ENCODE measurements at places on chromosomes 1 and 21. TPM values are rescaled to one million over a fixed set of nuclear protein-coding genes. Genes with fewer than 3 reads are reported as not detected.

- ATAC-seq = no peak
These were observed 21.4 kb downstream of the TGFB2 start for GRCh38 chr1:218366322-218367052.

DNA sequence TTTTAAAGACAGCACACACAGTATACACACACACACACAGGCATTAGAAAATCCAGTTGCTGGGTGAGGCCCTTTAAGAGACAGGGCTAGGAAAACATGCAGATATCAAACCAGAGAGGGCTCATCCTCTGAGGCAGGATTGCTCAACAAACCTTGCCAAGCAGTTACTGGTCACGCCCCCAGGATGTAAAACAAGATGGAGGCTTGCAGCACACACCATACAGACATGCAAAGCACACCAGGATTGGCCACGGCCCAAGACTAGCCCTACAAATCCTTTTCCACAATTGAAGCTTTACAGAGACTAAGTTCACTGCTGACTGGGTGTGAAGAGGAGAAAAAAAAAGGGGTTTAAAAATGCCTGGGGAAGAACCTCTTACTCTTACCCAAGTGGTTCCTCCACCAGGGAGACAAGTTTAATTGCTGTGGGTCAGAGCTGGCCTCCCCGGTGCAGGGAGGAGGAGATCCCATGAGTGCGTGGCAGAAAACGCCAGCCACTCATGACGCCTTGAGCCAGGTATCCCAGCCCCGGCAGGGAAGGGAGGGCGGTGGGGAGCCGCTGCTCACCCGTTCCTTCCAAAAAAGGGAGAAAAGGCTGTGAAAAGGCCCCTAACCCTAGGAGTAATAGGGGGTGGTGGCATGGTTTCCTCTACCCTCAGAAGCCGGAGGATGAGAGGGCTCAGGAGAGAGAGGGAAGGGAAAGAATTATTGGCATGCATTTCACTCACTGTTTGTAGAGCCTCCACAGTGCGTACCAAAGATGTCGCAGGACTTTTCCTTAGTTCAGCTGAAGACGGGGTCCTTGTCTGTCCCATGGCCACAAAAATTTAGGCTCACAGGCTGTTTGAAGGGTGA lies 594.6 kb upstream of the ZP4 start:
- ATAC-seq = no peak

GRCh38 chr1:26410706-26411623 lies at the start of gene LIN28A:
TSS of gene LIN28A (plus strand) at chr1:26410817. CDS start at chr1:26410892, 75 bp downstream.
- no peak for ATAC-seq

- no peak for ATAC-seq
These were observed 92.9 kb downstream of the EDEM3 start for GRCh38 chr1:184661801-184662200.

DNA sequence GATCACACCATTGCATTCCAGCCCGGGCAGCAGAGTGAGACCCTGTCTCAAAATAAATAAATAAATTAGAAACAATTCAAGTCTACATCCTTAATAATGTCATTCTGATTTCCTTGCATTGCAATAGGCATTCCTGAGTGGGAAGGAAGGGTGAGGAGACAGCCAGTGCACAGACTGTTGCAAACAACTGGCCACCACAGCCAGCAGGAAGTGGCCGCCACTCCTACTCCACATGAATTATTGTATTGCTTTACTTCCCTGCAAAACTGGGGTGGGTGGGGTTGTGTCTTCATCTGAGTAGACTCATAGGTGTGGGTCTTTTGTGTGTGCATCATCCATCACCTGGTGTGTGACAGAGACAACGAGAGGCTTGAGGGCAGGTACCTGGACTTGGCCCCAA lies 60.1 kb downstream of the OPTC start:
- ATAC-seq = no peak

DNA sequence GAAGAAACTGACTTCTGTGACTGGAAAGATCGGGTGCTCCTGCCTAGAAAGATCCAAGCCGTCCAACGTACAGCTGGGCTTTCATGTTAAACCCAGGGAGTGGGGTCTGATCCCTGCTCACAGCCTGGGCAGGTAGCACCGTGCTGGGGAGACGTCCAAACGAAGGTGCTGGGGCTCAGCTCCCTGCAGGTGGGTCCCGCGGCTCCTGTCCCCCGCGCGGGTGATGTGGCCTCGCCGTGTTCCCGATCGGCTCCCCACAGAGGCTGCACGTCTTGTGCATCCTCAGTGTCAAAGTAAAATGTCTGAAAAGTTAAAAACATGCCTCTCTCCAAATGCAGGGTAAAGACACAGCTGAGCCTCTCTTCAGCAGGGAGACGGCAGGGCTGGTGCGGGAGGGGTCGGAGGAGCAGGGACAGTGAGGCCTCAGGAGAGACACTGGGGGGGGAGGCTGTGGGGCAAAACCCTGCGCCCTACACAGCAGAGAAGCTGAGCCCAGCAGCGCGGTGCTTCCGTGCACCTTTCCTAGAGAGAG lies 40.1 kb upstream of the COL6A2 start:
- no peak for ATAC-seq

DNA sequence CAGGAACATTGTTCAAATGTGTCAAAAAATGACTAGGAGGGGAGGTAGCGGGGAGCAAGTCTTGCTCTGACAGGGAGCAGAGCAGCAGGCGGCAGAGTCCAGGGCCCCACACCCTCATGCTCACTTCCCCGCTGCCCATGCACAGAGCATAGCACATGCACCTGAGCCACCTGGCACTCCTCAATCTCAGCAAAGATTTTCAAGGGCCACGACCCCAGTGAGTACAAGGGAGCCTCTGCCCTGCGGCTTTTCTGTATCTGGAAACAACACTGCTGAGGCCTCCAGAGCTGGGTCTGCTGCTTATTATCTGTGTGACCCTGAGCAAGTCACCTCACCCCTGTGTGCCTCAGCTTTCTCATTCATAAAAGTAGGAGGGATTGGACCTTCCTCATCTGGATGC lies 1.1 kb upstream of the GJB3 start:
- ATAC-seq = no peak

GRCh38 chr1:160167580-160167979 lies 16.2 kb downstream of the ATP1A4 start:
- peak; percentile 55 for ATAC-seq

DNA sequence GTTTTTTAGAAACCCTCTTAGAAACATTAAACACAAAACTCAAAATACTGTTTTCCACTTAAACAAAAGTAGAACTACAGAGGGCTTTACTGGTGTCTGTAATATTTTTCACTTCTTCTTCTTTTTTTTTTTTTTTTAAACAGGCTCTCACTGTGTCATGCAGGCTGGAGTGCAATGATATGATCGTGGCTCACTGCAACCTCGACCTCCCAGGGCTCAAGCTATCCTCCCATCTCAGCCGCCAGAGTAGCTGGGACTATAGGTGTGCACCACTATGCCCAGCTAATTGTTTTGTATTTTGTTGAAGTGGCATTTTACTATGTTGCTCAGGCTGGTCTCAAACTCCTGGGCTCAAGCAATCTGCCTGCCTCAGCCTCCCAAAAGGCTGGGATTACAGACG lies 194.8 kb downstream of the DAB1 start:
- no peak for ATAC-seq

GRCh38 chr1:225933072-225933471 lies 7.9 kb downstream of the LEFTY2 start:
- ATAC-seq = peak; percentile 47

DNA sequence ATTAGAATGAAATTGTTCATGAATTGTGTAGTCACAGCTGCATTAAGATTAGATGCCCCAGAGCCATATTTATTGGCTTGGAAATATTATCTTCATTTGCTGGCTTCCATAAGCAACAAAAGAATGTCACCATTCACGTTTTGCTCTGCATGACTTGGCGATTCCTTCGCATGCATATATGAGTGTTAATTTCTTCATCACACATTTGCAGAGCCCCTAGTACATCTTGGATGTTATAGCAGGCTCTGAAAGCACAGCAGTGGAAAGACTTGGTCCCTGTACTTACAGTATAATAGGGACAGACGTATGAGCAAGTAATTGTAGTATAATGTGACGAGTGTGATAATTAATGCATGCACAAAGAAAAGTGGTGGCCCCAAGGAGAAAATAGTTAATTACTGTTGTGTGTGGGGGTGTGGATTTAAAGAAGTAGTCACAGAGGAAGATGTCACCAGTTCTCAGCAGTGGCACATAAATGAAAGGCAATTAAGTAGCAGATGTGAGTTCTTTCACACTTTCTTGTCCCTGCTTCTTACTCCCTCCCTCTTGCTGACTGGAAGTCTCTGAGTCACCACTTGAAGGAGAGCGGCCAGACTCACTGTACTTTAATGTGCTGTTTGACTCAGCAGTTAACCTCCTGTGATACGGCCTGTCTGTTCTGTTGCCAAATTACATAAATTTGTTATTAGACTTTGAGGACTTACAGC lies 21.0 kb downstream of the S100A10 start:
- ATAC-seq = peak; percentile 99

GRCh38 chr1:8162168-8162567 lies 136.1 kb upstream of the ERRFI1 start:
- ATAC-seq = no peak

DNA sequence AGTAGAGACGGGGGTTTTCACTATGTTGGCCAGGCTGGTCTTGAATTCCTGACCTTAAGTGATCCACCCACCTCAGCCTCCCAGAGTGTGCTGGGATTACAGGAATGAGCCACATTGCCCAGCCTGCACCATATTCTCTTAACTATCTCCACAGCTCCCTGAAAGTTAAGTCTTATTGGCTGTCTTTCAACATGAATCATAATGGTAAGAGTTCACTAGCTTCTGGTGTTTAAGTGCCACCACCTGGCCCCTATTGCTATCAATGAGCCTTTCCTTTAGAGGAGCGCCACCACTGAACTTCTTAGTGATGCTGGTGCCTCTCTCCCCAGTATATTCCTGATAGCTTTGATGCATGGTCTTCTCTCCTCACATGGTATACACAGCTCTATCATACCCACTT lies 15.7 kb downstream of the ZFYVE9 start:
- ATAC-seq = no peak

DNA sequence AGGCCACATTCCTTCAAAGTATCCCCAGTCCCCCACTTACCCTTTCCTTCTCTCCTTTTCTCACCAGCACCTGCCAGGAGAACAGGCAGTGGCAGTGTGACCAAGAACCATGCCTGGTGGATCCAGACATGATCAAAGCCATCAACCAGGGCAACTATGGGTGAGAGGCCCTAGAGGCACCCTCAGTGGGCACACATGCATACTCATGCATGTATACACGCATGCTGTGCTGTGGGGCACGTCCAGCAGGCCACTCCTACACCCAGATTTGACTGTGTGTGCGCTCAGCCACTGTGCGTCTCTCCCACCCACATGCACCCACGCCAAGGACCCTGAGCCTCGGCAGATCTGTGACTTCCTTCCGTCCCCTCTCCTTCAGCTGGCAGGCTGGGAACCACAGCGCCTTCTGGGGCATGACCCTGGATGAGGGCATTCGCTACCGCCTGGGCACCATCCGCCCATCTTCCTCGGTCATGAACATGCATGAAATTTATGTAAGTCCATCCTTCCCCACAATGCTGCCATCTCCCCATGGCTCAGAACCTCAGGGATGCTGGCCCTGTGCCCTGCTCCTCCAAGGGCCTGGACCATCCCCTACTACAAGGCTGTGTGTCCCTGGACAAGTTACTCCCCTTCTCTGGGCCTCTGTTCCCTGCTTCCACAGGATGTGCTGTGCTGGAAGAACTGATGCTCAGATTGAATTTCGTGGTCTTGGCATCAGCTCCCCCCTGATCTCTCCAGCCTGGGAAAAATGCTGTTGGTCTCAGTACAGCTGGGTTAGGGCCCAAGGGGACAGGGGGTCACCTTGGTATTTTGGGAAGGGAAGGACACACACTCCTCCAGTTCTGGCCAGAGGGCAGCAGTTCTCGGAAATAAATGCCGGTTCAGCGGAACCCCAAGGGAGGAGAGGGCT lies 7.0 kb downstream of the TINAGL1 start:
- ATAC-seq = no peak

GRCh38 chr1:236514703-236515442 lies 8.9 kb upstream of the LGALS8 start:
- no peak for ATAC-seq

DNA sequence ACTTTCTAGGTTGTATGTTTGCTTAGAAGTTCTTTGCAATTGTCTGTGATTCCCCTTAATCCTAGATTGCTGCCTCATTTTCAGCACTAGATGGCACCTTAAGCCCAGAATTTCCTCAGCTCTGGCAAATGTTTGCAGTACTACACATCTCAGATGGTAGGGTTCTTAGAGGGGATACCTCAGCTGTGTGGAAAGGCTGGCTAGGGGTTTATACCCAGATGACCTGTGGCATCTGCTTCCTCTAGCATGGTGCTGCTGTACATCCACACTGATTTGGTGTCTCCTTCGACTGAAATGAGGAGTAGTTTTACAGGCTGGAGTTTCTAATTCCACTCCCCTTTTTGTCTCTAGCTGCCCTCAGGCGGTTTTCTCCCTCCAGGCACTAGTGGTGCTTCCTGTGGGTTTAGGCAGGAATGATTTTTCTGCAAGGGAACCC lies 23.5 kb downstream of the ASB17 start:
- no peak for ATAC-seq

DNA sequence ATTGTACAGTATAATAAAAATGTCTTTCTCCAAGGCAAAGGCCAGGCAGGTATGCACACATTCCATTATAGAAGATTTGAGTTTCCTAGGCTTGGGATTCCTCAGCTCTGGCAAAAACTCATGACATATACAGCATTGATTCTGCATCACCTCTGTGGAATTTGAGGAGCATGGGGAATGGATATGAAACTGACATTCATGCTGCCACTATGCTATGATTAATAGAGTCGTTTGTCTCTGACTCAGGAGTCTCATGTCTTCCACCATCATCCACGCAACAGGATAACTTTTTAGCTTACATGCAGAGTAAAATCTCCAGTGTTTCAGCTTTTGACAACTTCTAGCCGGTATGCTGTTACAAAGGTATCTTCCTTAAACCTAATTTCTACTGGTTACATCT lies 49.8 kb upstream of the ADORA3 start:
- ATAC-seq = no peak

- ATAC-seq = no peak
These were observed 1.4 kb downstream of the MMACHC start for GRCh38 chr1:45501505-45501859.

GRCh38 chr1:234893725-234894630 lies 234.7 kb downstream of the TOMM20 start:
- peak; percentile 98 for ATAC-seq

- ATAC-seq = no peak
These were observed 15.3 kb upstream of the KLHDC8A start for GRCh38 chr1:205371871-205372660.

DNA sequence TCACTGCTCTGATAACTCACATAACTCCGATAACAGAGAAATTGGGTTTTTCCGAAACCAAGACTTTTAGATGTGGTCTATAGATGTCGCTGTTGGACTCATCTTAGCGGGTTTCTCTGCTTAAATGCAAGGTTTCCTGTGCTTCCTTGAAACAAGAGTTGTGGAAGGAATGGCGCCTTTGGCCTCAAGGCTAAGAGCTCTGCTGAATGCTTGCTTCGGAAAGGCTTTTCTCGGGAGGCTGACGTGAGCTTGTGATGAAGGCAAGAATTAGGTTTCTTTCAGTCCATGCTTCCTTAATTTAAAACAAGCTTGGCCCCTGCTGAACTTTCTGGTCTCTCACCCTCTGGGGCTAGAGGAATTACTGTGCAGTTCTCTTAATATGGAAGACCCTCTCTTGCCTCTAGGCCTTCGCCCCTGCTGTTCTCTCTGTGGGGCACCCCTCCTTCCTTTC lies 113.5 kb downstream of the MAP3K21 start:
- no peak for ATAC-seq

The CNR2 gene
- 0.04 TPM for total RNA-seq

The CHIA gene
- not detected for total RNA-seq

The TMEM240 gene
- 2.3 TPM for total RNA-seq

The RGS4 gene
- not detected for total RNA-seq

The RCSD1 gene
- 69.0 TPM for total RNA-seq

The PKN2 gene
- total RNA-seq = 24.1 TPM

The SYT6 gene
- total RNA-seq = not detected

The CHI3L2 gene
- total RNA-seq = 3.8 TPM

The OR2T2 gene
- total RNA-seq = not detected

The XCL2 gene
- not detected for total RNA-seq

Measured in activated T-helper 17 cell treated with anti-CD3 and anti-CD28 coated beads, Interleukin-2, amount 50 U/mL, for 72 hours (primary cell).